ENCODE measurements at places on chromosomes 11 and 22. TPM values are rescaled to one million over a fixed set of nuclear protein-coding genes. Genes with fewer than 3 reads are reported as not detected.
A peak's percentile ranks its signal among the peaks of the same experiment; 100 is the strongest.

DNA sequence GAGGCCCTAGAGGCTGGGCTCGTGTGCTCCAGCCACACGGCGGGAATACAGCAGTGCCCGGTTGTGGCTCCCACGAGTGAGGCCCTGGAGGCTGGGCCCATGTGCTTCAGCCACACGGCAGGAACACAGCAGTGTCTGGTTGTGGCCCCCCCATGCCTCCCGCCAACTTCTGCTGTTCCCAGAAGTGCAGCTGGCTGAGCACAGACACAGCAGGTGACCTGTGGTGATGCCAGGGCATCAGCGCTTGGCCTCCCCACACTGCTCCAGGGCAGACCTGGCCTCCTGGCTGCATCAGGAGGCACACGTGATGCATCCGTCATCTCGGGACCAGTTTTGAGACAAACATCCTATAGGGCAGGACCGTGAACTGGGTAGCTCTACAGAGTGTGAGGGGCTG is 110.3 kb downstream of the KCNQ1OT1 start:
- H3K4me1 ChIP-seq, result no peaks in the 10 kb centered on the region
- no peak overlapping the region for H3K4me3 ChIP-seq
- DNase-seq, result no peak
- H3K27ac ChIP-seq, result no peak overlapping the region
- H3K27me3 ChIP-seq, result no peaks in the 10 kb centered on the region

- no peak for DNase-seq
- H3K27ac ChIP-seq, result no peak overlapping the region
- H3K27me3 ChIP-seq, result no peaks in the 10 kb centered on the region
- H3K4me3 ChIP-seq, result no peak overlapping the region
- H3K36me3 ChIP-seq, result no peaks in the 10 kb centered on the region
Measured at GRCh38 chr11:66879583-66879982, 22.7 kb downstream of the LRFN4 start.

GRCh38 chr22:50400931-50401330 is 57.8 kb downstream of the PPP6R2 start:
- no peak overlapping the region for H3K27ac ChIP-seq
- H3K4me3 ChIP-seq, result no peak overlapping the region
- no peak for DNase-seq

DNA sequence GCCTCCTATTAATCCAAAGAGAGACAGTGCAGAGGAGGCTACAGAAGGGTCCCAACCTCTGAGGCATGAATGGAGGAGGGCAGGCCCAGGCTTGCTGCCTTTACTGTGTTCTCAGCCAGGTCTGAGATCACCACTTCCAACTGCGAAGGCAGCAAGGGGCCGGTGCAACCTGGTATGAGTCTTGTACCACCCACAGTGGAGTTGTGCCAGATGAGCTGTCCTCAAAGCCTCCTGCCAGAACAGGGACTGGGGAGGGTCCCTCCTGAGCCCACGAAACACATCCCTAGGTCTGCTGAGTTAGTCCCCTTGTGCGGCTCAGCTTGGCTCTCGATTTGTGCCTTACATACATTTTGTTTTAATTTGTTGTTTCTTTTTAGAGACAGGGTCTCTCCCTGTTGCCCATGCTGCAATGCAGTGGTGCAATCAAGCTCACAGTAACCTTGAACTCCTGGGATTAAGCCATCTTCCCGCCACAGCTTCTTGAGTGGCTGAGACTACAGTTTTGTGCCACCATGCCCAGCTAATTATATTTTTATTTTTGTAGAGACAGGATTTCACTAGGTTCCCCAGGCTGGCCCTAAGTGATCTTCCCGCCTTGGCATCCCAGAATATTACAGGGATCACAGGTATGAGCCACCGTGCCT is 9.3 kb downstream of the MIF start:
- DNase-seq, result no peak
- H3K27ac ChIP-seq, result no peak overlapping the region
- H3K4me1 ChIP-seq, result peaks cover under 1% of the 10 kb centered on the region
- H3K27me3 ChIP-seq, result no peaks in the 10 kb centered on the region

GRCh38 chr22:36638747-36639146 is 64.8 kb downstream of the CACNG2 start:
- H3K4me3 ChIP-seq, result no peak overlapping the region
- DNase-seq, result no peak
- no peaks in the 10 kb centered on the region for H3K4me1 ChIP-seq

DNA sequence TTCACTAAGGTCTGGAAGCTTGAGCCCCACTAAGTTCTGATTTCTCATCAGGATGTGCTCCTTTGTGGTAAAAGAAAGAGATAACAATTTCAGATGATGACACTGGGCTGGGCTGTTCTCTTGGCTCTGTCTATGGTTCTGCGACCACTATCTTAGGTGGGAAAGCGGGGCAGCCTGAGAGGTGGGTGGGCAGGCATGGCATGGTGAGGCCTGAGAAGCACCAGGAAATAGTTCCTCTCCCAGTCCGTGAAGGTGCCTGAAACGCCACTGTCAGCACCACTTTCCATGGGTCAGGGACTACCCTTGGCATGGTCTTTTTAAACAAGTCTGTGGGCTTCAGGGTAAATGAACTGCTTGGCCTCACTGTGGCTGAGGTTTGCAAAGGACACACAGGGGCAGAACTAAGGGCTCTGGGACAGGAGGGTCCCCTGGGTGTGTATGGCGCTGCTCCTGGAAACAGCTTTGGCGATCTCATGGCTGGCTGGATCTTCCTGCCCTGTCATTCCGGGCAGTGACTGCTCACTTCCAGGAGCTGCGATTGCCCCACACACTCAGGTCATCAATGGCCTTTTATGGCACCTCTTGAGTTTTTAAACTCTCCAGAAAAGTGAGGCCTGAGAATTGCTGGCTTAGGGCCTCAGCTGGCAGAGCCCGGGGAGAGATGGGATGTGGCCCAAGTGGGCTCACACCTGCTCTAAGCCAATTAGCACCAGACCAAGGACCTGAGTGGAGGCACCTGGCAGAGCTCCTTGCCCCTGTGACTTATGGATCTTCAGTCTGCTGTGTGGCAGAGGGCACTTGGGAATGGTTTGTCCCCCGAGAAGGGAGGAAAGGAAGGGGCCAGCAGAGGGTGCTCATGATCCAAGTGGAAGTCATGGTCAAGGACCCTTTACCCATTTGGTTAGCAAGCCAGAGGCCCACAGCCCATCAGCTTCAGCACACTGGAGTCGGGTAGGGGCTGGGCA is 55.6 kb upstream of the LYVE1 start:
- H3K27ac ChIP-seq, result no peak overlapping the region
- H3K4me3 ChIP-seq, result no peak overlapping the region
- no peaks in the 10 kb centered on the region for H3K4me1 ChIP-seq
- DNase-seq, result peak; percentile 23
- H3K36me3 ChIP-seq, result no peaks in the 10 kb centered on the region
- H3K27me3 ChIP-seq, result no peaks in the 10 kb centered on the region

Gene CHRDL2
- total RNA-seq, result not detected

Gene CASP12
- 3.6 TPM for total RNA-seq

Gene MYRF
- total RNA-seq, result 33.2 TPM

Gene GAS2L1
- total RNA-seq, result 15.8 TPM

All from body of pancreas (tissue), 4 donors.